T-cell (primary cell): ENCODE measurements at places on chromosomes 6 and 20. TPM values are rescaled to one million over a fixed set of nuclear protein-coding genes. Genes with fewer than 3 reads are reported as not detected.
A peak's percentile ranks its signal among the peaks of the same experiment; 100 is the strongest.

DNA sequence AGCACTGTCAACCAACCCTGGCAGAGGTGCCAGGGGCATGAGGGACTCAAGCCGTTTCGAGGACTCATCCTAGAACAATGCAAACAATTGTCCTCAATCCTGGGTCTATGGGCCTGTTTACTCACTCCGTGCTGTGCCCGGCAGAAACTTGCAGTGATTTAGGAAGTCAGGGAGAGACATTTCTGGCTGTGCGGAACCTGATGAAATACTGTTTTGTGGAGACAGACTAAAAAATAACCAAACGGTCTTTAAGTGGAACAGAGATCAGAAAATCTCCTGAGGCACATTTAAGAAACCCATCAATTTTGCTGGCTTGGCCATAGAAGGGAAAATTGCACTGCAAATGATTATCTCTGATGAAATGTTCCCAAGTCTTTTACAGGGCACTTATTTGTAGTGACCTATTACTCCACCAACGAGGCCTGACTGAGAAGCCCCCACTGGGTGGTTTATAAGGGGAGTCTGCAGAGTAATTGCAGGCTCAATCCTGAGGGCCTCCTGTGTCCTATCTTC, 79.8 kb upstream of the KCNK16 start:
- H3K27me3 ChIP-seq, result no peaks in the 10 kb centered on the region
- H3K4me3 ChIP-seq, result no peak overlapping the region
- H3K4me1 ChIP-seq, result no peaks in the 10 kb centered on the region
- H3K27ac ChIP-seq, result no peak overlapping the region
- no peak for DNase-seq
- H3K36me3 ChIP-seq, result no peaks in the 10 kb centered on the region

DNA sequence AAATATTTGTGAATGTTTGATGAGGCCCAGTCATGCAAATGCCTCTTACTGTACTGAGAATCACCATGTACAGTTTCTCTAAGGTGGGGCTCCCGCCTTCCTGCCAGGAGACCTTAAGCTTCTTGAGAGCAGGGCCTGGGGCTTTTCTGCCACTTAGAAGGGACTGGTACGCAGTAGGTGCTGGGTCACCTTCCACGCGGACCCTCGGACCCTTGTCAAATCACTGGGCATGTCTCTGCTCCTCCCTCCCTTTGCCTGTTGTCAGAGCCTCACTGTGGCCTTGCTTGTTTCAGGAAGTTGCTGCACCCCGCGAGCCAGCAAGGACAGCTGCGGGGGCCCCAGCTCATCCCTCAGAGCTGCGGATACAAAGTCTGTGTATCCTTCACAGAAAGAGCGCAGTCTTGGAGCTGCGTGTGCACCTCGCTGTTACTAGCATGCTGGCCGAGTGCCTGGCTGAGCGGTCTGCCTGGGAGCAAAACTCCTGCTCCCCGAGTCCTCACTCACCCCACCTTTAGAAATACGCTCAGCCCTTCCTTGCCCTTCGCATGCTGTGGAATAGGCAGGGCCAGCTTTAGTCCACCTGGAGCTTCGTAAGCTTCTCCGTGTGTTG, 30.7 kb upstream of the IRF4 start:
- H3K36me3 ChIP-seq, result no peaks in the 10 kb centered on the region
- DNase-seq, result no peak
- H3K4me3 ChIP-seq, result no peak overlapping the region
- no peak overlapping the region for H3K27ac ChIP-seq
- no peaks in the 10 kb centered on the region for H3K27me3 ChIP-seq

DNA sequence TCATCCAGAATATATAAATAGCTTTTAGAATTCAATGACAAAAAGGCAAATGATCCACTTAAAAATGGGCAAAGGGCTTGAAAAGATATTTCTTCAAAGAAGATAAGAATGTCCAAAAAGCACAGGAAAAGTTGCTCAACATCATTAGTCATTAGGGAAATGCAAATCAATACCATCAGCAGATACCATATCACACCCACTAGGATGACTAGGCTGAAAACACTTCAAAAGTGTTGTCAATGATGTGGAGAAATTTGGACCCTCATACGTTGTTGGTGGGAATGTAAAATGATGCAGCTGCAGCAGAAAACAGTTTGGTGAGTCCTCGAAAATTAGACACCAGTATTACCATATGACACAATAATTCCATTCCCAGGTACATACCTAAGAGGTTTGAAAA, 303.6 kb upstream of the SLC35B3 start:
- DNase-seq, result no peak
- no peaks in the 10 kb centered on the region for H3K36me3 ChIP-seq
- no peaks in the 10 kb centered on the region for H3K27me3 ChIP-seq

PSORS1C1 gene
- total RNA-seq, result not detected

GRCh38 chr20:48283470-48284110, 498.3 kb upstream of the SULF2 start:
- H3K27ac ChIP-seq, result no peak overlapping the region
- H3K4me1 ChIP-seq, result no peaks in the 10 kb centered on the region
- H3K4me3 ChIP-seq, result no peak overlapping the region
- peaks cover 19% of the 10 kb centered on the region for H3K27me3 ChIP-seq
- no peaks in the 10 kb centered on the region for H3K36me3 ChIP-seq
- DNase-seq, result no peak

- DNase-seq, result no peak
- no peak overlapping the region for H3K4me3 ChIP-seq
- H3K27me3 ChIP-seq, result no peaks in the 10 kb centered on the region
- no peak overlapping the region for H3K27ac ChIP-seq
Observed at GRCh38 chr6:53746442-53747103, 48.2 kb upstream of the LRRC1 start.

GRCh38 chr6:37513155-37513554, 13.5 kb upstream of the CCDC167 start:
- no peak overlapping the region for H3K4me3 ChIP-seq
- peaks cover 54% of the 10 kb centered on the region for H3K4me1 ChIP-seq
- DNase-seq, result no peak
- H3K27ac ChIP-seq, result peak overlapping the region; percentile 100
- H3K36me3 ChIP-seq, result no peaks in the 10 kb centered on the region

BPHL gene
- 11.0 TPM for total RNA-seq

WFDC5 gene
- not detected for total RNA-seq

GRCh38 chr6:163738725-163739407, 324.3 kb downstream of the QKI start:
- H3K36me3 ChIP-seq, result no peaks in the 10 kb centered on the region
- H3K27ac ChIP-seq, result no peak overlapping the region
- no peak overlapping the region for H3K4me3 ChIP-seq
- no peak for DNase-seq
- H3K27me3 ChIP-seq, result no peaks in the 10 kb centered on the region
- H3K4me1 ChIP-seq, result no peaks in the 10 kb centered on the region

DNA sequence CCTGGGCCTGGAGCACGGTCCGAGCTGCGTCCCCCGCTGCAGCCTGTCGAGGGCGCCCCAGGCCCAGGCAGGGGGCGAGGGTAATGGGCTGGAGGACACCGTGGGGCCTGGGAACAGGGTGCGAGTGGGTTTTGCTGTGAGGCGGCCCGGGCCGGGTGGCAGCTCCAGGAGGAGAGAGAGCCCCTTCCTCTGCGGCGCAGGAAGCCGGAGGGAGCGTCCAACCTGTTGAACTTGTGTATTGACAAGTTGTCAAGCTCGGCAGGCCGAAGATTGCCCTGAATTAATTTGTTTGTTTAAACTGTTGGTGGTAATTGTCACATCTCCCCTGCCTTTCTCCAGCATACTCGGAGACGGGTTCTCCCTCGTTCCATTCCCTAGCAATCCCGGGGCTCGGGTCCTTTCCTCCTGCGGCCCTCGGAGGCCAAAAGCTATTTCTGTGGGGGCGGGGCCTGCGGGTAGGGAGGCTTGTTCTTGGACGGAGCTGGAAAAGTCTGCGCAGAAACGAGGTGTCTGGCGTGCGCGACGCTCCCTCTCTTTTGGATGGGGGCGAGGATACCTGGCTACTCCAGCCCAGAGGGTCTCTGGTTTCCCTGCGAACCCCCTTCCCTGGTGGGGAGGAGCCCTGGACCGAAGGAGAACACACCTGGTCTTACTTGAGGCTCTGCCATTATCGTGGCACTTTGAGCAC, 9.9 kb downstream of the NR2E1 start:
- H3K4me1 ChIP-seq, result peaks cover 20% of the 10 kb centered on the region
- no peak overlapping the region for H3K27ac ChIP-seq
- DNase-seq, result no peak
- H3K4me3 ChIP-seq, result peak overlapping the region; percentile 52
- H3K27me3 ChIP-seq, result peaks cover 34% of the 10 kb centered on the region
- H3K36me3 ChIP-seq, result no peaks in the 10 kb centered on the region

ABHD16A gene
- total RNA-seq, result 74.4 TPM

- no peaks in the 10 kb centered on the region for H3K36me3 ChIP-seq
- no peak overlapping the region for H3K4me3 ChIP-seq
- H3K4me1 ChIP-seq, result no peaks in the 10 kb centered on the region
Observed at GRCh38 chr20:33092361-33092760, 12.9 kb downstream of the BPIFB4 start.

ANGPT4 gene
- not detected for total RNA-seq

- H3K36me3 ChIP-seq, result no peaks in the 10 kb centered on the region
- no peak overlapping the region for H3K4me3 ChIP-seq
- DNase-seq, result no peak
Observed at GRCh38 chr6:134211297-134211696, 106.6 kb downstream of the SGK1 start.

- no peaks in the 10 kb centered on the region for H3K27me3 ChIP-seq
- DNase-seq, result no peak
- no peaks in the 10 kb centered on the region for H3K36me3 ChIP-seq
- no peak overlapping the region for H3K4me3 ChIP-seq
- H3K27ac ChIP-seq, result peak overlapping the region; percentile 86
Observed at GRCh38 chr6:52304983-52305390, 20.4 kb upstream of the MCM3 start.

- peaks cover 24% of the 10 kb centered on the region for H3K4me1 ChIP-seq
- H3K4me3 ChIP-seq, result no peak overlapping the region
- H3K27me3 ChIP-seq, result no peaks in the 10 kb centered on the region
- DNase-seq, result no peak
Observed at GRCh38 chr6:107062691-107063090, 34.7 kb downstream of the MTRES1 start.

- DNase-seq, result peak; percentile 75
- peaks cover 5% of the 10 kb centered on the region for H3K4me1 ChIP-seq
- no peaks in the 10 kb centered on the region for H3K36me3 ChIP-seq
Observed at GRCh38 chr6:111096246-111096645, 8.9 kb downstream of the SLC16A10 start.

- peaks cover 2% of the 10 kb centered on the region for H3K4me1 ChIP-seq
- no peak for DNase-seq
- no peaks in the 10 kb centered on the region for H3K36me3 ChIP-seq
- no peak overlapping the region for H3K4me3 ChIP-seq
- H3K27me3 ChIP-seq, result no peaks in the 10 kb centered on the region
- no peak overlapping the region for H3K27ac ChIP-seq
Observed at GRCh38 chr6:157410045-157410444, 29.1 kb downstream of the ZDHHC14 start.

- no peak overlapping the region for H3K4me3 ChIP-seq
- DNase-seq, result no peak
- H3K36me3 ChIP-seq, result no peaks in the 10 kb centered on the region
- no peaks in the 10 kb centered on the region for H3K4me1 ChIP-seq
Observed at GRCh38 chr20:4548552-4548951, 173.2 kb upstream of the PRND start.

DNA sequence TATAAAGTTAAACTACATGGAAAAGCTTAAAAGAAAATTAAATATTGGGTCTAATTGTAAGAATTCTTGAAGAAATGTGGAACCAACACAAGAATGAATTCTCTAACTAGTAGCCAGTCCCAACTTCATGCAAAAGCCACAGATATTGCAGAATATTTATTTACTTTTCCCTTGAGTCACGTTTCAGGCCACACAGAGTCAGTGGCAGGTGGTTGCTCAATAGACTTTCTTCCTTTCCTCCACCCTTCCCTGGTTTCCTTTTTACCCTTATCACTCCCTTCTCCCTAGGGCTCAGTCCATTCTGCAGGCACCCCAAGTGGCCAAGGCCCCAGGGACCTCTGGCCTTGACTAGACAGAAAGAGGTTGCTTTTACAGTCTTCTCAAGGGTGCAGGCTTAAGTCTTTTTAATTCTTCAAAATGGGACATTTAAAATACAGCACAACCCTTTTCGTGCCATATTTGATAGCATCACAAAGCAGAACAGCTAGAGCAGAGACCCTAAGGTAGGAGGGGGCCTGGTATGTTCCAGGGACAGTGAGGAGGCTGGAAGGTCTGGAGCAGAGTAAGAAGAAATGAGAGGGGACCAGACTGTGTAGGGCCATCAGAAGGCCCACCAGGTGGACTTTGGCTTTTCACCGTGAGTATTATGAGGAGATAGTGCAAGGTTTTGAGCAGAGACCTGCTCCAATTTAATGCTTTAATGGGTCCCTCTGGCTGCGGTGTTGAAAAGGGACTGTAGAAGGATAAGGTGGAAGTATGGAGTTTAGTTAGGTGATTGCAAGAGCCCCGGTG, 65.0 kb downstream of the HDDC2 start:
- DNase-seq, result no peak
- no peak overlapping the region for H3K4me3 ChIP-seq
- no peaks in the 10 kb centered on the region for H3K36me3 ChIP-seq
- no peak overlapping the region for H3K27ac ChIP-seq
